ENCODE measurements at places on chromosomes 7 and 10.

DNA sequence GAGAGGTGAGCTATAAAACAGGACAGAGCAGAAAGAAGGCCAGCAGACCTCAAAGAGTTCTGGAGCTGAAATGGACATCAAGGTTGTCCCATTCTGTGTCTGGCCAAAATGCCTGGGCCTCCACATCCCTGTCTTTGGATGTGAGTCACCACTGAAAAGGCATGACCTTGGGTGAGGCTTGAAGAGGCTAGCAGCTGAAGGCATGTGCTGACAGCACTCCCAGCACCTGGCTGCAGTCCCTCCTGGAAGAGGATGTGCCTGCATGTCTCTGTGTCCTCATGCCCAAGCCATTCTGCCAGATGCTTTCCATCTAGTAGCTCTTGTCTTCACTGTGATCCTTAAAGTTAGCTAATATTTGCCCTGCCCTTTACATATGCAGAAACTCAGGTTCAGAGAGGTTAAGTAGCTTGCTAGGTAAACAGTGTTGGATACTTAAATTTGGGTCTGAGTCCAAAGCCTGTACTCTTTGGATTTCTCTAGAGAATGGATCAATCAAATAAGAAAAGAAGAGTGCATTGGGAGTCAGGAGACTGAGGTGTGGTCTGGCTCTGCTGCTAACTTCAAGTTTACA, 35.8 kb downstream of the HECW1 start:
- no peak for DNase-seq

GRCh38 chr10:132897516-132898381, 44.6 kb downstream of the CFAP46 start:
- DNase-seq, result no peak

GRCh38 chr10:93874309-93875031, 19.3 kb upstream of the SLC35G1 start:
- DNase-seq, result no peak

GRCh38 chr7:37018954-37019353, 294.7 kb upstream of the AOAH start:
- DNase-seq, result no peak

DNA sequence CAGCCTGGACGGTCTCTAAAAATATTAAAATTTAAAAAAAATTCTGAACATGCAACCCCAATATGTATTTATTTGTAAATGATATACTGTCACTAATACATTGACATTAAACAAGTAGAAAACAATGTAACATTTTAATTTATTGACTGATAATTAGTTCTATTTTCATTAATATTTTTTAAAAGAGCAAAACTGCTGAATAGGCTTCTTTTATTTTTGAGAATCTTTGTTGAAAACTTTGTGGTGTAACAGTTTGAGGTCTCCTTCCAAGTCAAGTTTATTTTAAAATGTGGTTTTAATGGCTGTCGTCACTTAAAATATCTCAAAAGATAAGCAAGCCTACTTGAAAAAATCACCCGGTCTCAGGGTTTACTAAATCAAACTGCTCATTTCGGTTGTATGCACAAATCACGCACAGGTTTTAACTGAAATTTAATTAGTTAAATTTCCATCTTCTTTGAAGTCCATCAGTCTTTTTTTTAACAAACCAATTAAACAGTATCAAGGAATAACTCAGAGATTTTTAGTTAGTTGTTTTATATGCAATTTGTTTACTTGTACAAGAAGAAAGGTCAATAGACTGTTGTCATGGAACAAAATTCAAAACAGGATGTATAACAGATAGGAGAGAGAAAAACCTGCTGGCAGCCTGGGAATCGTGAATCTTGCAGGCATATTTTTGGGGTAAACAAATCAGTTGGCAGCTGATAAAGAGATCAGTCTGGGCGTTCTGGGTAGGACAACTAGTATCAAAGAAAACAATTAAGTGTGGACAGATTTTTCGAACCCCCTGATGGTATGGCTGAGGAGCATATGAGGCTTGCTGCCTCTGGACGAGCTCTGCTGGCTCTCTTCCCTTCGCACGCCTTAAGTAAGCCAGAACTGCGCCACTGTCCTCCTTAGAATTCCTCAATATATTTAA, 9.7 kb upstream of the EDRF1 start:
- DNase-seq, result no peak

GRCh38 chr10:110077436-110078130, 69.8 kb downstream of the ADD3 start:
- no peak for DNase-seq

GRCh38 chr7:157981778-157982177, 605.8 kb downstream of the PTPRN2 start:
- no peak for DNase-seq

DNA sequence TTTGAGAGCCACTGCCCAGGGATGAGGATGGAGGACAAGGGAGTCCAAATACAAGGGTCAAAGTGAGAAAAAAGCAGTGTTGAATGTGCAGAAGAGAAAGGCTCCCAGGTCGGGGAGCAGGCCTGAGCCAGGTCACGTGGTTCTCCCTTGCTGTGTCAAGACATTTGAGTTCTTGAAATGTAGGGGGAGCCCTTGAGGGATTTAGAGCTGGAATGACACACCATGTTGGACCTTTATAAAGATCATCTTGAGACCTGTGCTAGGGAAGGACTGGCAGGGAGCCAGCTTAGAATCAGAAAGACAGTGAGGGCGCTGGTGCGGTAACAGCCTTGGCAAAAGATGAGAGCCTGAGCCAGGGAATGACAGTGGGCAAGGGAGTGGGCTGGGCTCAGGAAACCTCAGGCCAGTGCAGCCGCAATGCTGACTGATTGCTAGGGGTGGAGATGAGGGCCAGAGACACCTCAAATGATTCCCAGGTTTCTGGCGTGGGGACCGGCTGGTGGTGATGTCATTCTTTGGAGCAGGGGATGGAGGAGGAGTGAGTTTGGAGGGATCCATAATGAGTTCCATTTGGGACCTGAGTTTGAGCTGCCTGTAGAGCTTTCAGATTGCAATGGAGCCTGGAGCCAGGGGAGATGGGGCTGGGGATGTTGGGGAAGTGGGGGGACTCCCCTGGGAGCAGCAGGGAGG, 120.1 kb downstream of the PTPN20 start:
- no peak for DNase-seq

DNA sequence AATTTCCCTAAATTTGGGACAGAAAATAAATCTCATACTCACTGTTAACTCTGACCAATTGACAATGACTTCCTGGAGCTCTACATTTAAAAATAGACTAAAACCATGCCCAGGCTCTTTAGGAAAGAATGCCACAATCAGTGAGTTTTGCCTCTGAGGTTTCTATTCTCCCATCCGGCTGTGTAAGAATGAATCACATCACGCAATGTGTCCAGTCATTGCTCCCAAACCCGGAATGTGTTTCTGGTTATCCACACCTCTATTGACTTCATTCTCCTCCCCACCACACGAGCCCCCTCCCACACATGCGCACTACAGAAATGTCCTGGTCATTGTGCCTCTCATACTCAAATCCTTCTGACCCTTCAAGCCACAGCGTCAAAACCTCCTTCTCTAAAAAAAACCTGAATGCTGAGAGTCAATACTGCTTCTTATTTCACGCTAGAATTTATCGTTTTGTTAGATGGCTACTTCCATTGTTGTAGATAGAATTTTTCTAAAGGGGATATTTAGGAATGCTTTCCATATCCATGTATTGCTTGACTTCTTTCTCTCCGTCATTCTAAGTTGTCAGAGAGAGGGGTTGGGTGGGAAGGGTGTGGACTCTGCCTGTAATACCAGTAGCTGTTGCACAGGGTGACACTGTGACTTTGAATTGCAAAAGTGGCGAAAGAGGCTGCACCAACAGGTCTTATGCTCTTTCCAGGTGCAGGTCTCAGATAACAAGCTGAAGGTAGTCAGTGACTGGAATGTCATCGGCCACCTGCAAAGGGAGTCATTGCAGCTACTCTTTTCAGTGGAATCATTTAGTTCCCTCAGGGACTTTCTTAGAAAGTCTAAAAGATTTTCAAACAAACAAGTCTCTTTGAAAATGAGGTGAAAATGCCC, 356.6 kb downstream of the PAXIP1 start:
- DNase-seq, result no peak

- DNase-seq, result no peak
Observed at GRCh38 chr7:158827411-158828132, 1.7 kb downstream of the ESYT2 start.

DNA sequence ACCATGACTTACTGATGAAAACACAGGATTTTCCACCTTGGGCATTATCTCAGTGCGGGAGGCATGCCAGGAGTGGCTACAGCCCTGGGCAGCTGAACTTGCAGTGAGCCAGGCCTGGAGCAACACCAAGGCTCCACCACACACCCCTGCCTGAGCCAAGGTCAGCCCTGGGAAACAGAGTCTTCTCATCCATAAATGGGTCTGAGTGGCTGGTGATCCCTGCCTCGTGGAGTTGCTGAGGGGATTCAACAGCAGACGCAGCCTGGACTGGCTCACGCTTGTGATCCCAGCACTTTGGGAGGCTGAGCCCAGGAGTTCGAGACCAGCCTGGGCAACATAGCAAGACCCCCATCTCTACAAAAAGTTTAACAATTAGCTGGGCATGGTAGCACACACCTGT, 32.2 kb downstream of the SPOCK2 start:
- DNase-seq, result no peak

- no peak for DNase-seq
Observed at GRCh38 chr10:9868499-9868898, 1149.2 kb upstream of the CELF2 start.

DNA sequence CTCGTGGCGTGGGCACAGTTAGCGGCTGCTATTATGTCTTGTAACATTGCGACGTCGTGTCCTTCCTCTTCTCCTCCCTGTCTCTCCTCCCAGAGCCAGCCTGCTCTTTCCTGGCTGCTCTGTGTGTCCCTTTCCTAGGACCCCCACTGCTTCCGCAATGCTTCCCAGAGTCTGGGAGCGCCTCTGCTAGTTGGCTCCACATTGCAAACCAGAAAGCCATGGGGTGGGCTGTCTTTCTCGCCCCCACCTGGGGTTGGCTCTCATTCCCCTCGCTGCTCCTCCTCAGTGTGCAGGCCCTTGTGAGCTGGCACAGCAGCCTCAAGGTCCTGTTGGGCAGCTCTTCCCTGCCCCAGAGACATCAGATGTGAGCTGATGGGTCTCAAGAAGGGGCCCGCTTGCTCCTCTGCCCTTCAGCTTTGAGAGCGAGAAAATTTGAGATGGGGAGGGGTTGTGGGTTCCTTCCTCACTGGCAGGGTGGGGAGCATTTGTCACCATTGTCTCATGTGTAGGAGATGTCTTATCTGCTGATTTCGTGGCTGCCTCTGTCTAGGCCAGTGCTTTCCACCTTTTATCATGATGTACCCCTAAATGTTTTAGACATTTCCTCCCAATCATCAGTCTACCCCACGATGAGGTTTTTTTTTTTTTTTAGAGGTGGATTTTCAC, 3.3 kb downstream of the ADAMTS14 start:
- DNase-seq, result no peak

DNA sequence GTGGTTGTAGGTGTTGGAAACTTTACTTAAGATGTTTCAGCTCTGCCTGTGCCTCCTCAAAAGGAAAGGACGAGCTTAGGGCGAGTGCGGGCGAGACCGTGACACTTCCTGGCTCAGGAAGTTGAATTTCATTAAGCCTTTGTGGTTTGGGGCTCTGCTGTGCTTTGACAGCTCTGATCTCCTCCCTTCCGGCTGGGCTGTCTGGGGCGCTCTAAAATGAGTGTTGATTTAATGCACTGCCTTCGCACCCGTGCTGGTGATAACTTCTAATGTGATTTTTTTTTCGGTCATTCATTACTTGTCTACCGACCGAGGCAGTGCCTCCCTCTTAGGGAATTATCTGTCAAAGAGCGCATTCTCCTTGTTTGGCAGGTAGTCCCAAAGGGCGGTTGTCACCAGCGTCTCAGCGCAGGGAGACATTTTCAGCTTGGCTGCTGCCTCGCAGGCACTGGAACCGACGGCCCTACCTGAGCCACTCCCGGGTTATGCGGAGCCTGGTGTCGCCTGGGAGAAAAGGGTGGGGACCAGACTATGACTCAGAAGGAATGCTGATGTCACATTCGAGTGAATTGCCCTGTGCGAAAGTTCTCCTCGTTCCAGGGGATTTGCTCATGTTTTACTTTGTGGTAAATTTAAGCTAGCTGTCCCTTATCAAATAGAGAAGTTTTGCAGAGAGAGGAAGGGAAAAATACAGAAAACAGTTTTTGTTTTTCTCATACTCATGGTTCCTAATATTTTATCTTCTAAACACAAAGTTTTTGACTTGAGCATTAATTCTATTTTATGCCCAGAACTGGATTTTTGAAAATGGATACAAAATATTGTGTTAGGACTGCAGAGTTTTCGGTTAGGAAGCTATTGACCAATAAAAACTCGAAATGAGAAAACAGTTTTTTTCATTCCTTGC, 920 bp downstream of the TES start:
- peak; percentile 82 for DNase-seq

DNA sequence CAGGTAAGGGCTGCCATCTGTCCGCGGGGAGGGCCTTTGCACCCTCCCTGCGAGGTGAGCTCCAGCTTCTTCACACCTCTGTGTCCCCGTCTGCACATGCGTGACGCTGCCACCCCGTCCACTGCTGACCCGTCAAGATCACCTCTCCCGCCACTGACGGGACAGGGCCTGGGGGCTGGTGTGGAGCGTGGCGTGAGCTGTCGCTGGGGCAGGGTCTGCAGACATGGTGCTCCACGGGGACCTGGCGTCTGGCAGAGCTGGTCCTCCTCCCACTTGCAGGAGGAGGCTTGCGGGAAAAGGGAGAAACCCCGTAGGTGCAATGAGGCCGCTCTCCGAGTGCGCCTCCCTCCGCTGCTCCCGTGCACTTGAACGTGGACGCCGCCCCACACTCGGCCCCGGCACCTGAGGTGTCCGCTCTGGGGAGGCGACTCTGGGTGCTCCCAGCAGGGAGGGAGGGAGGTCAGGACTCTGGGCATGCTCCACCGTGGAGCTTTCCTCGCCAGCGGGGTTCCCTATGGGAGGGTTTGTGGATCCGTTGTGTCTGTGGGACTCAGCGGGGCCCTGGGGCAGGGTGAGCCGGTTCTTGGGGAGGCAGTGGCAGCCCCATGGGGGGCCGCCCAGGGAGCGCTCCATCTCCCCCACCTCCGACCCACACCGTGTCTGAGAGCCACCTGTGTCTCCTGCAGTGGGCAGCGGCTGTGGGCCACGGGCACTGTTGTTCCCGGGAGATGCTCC, 17.6 kb upstream of the DPYSL4 start:
- no peak for DNase-seq

- peak; percentile 74 for DNase-seq
Observed at GRCh38 chr7:101743241-101743994, 74.0 kb upstream of the CUX1 start.

DNA sequence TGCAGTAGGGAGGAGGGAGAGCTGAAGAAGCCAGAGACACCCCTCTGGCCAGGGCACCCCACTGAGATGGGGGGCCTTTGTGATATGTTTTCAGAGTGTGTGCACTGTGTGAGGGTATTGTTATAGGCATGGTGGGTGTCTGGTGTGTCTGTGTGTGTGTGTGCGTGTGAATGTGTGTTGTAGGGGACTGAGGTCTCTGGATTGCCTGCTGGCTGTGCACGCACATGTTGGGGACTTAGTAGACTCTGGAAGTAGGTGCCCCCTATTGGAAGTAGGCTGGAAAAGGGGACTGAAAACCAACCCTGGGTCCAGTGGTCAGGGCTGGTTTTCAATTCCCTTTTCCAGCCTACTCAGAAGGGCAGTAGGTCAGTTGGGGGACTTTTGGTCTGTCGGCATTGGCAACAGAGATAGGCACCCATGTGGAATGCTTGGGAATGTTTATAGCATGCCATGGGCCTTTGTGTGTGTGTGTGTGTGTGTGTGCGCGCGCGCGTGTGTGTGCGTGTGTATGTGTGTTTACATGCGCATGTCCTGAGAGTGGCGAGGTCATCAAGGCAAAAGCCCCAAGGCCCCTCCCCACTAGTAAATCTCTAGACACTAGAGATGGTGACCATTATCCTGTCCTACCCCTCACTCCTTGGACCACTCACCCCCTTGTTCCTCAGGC, 78.8 kb downstream of the HIF1AN start:
- DNase-seq, result no peak

Data from activated CD4-positive, alpha-beta memory T cell treated with anti-CD3 and anti-CD28 coated beads, Interleukin-2, amount 10 ng/mL, durations not matched to agents 7 days and 5 days (primary cell).